ENCODE measurements at places on chromosomes 12 and 14.

- DNase-seq: no peak
Observed at GRCh38 chr12:4386801-4387200, 7.3 kb upstream of the FGF23 start.

DNA sequence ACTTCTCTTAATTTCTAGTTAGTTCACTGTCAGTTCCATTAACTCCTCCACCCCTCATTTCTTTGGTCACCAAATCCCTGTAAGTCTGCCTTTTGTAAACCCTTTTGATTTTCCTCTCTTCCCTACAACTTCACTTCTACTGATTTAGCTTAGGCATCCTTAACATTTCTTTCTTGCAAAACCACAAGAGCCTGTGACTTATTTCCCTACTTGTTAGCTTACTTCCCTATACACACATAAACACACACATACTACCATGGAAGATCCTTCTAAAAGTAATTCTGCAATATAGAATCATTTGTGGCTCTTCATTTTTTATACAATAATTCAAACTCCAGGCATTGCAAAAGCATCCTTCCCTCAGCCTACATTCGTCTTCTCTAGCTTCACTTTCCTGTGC lies 494.3 kb upstream of the USP15 start:
- DNase-seq: no peak

DNA sequence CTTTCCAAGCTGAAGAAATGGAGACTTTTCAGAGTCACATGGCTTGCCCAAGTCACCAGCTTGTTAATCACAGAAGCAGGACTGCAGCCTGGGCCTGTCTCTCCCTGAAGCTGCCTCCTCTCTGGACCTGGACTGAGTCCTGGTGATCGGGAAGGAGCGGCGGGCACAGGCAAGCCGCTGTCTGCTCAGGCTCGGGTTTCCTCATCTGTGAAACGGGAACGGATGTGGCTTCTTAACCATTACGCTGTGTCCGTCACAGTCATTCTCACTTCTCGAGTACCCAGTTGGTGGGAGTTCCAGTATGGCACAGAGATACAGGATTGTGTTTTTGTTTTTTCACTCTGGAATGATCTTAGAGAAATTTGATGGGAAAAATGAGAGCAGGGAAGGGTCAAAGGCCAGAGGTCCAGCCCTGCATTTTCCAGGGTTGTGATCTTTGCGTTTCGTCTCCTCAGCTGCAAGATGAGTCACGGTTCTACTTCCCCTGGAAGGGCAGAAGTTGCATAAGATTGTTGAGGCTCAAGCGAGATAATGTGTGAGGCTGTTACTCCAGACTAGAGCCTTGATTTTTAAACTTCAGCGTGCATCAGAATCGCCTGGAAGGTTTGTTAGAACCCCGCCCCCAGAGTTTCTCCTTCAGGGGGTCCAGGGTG lies 7.6 kb upstream of the LRTM2 start:
- DNase-seq: peak; percentile 55

DNA sequence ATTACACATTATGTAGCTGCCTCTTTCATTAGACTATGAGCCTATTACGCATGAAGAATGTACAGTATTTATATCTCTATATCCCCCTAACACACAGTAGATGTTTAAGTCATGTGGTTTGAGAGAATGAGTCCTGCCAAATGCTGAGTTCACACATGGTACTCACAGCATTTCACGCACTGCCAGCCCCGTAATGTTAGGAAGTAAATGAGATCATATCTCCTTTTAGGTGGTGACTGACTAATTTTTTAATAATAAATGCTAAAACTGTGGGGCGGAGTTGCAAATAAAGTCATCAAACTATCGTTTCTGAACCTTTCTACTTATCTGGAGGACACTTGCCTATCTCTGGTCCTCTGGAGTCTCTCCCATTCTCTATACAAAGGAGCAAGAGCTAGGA lies 343.8 kb downstream of the ADAMTS20 start:
- DNase-seq: no peak

GRCh38 chr14:60815371-60815770 lies 80.8 kb downstream of the MNAT1 start:
- DNase-seq: no peak

GRCh38 chr12:131091976-131092691 lies 138.4 kb downstream of the ADGRD1 start:
- DNase-seq: peak; percentile 30

DNA sequence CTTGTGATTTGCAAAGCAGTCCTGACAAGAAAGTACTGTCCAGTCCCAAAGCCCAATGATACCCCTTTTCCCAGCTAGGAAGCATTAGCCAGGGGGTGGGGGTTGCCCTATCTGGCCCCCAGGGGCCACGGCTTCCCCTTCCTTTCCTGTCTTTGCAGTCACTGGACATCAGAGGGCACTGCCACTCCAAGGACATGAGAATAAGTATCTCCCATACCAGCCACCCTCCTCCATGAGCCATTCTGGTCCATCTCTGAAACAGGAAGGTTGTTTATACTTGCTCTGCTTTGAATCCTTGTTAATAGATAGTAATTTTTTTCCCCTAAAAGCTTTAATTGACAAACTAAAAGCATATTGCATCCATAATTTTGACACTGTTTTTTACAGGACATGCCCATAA lies 29.7 kb downstream of the RBM19 start:
- no peak for DNase-seq

DNA sequence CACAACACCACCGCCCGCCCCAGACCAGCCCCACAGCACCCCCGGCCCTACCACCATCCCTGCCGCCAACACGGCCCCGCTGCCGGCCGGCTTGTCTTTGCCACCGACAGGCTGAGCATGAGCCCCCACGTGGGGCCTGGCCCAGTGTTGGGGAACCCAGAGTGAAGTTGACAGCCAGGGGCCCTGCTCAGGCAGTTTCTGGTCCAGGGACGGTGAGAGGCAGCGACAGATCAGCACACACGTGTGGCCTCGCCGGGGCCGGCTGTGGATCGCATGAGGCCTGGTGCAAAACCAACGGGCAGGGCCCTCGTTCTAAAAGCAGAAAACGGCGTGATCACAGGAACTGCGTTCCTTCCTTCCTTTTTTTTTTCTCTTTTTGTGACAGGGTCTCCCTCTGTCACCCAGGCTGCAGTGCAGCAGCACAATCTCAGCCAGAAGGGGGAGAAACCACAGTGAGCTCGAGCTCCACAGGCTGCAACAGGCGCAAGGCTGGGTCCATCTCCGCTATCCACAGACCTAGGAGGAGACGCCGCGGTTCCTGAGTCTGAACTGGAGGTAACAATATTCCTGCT lies 50.5 kb upstream of the FBRSL1 start:
- no peak for DNase-seq

- DNase-seq: no peak
Observed at GRCh38 chr14:35331605-35332516, 39.7 kb downstream of the PSMA6 start.

GRCh38 chr12:93780101-93780641 lies 103.0 kb downstream of the CRADD start:
- no peak for DNase-seq

DNA sequence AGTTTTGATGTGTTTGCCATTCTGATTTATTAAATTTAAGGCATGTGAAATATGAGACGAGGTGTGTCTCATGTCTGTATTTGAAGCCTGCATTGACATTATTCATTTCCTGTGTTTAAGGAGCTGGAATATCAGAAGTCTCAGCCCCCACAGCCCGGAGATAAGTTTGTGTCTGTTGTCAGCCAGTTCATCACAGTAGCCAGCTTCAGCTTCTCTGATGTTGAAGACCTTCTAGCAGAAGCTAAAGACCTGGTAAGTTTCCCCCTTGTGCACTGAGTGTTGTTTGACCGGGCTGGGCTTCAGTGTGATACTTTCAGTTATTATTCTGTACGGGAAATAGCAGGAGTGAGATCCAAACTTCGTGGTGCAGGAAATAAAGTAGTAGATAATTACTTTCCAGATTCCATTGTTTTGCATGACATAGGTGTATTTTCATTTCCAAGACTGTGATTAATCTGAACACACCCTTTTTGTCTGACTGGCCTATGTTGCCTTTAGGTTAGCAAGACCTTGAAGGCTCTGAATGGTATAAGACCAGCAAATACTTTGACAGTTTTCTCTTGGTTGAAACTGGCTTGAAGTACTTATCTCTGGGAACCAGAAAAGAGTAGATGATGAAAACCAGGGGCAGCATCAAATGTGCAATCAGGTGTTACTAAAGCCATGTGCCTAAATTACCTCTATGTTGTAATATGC lies 101.5 kb downstream of the GPR135 start:
- DNase-seq: no peak

DNA sequence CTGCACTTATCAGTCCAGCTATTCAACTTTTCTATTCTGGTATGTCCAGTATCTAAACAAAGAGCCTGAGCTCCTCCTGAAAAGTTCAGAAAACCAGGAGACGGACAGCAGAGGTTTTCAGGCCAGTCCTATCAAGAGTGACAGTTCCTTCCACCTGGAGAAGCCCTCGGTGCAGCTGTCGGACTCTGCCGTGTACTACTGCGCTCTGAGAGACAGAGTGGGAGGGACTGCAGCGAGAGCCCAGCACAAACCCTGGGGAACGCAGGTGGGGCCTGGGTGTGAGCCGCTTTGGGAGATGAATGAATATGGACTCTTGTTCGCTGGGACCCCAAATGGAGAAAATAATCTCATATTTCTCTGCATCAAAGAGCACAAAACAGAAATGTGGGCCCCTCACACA lies 329.8 kb upstream of the OR4E1 start:
- DNase-seq: no peak

DNA sequence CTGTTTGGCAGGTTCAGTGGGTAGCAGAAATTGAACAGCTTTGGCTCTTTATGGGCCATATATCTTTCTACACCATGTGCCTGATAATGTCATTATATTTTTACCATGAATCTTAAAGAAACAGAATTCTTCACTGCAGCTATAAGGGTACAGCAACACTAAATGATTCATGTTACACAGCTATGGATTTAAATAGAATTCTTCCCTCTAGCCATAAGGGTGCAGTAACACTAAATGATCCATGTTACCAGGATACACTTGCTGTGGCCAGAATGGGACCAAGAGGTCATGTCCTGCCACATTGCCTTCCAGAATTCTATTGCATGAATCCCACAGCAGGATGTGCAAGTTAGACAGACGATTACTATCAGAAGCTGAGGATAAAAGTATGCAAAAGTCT lies 603.9 kb downstream of the FSCB start:
- DNase-seq: no peak

DNA sequence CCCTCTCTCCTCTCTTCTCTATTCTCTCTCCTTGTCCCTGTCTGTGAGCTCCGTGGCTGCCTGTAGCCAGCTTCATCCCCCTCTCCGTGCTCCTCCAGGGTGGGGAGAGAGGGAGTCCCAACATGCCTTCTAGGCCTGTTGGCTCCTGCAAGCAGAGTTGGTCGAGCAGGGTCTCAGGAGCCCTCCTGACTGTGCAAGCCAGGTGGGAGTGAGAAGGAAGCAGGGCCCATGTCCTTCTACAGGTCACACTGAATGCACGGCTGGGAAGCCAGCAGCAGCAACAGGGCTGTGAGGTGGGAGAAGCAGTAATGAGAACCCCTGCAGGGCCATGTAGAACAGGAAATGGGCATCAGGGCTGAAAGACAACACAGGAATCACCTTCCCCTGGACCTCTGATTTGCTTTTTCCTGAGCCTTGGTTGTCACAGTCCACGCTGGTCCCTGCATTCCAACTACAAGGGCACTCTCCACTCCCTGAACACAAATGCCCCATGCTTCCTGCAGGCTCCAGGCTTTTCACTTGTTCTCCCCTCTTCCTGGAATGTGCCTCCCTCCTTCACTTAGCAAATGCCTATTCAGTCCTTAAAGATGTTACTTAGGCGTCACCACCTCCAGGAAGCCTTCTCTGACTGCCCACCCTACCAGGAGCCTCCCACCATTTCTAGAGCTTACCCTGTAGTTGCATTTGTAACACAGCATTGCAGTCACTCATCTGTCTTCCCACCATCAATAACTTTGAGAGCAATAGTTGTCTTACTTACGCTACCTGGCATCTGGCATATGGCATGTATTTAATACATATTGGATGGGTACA lies 51.2 kb downstream of the TSPAN11 start:
- no peak for DNase-seq

- DNase-seq: no peak
Observed at GRCh38 chr12:67439611-67440010, 170.5 kb downstream of the CAND1 start.

DNA sequence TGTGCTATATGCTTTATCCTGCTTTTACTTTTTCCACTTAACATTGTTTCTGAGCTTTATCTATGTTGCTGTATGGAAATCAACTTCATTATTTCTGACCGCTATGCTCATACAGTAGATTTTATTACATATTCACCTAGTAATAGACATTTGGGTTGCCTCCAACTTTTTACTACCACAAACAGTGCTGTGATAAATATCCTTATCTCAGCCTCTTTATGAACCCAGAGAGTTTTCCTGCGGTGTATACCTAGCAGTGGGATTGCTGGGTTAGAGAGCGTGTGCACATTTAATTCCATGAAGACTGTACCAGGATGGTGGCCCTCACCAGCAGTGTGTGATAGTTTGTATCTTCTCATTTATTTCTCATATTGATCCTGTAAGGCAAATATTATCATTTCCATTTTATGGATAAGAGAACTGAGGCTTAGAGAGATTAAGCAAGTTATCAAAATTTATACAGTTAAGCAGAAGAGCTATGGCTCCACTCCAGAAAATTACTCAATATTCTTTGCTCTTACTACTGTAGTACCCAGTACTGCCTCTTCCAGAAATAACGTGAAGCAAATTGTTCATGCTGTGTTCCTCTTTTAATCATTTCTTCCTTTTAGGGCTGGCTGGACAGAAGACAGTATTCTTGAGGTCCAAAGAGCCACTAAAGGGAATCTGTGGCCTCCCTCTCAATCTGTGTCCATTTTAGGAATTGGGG lies 26.3 kb upstream of the CISTR start:
- no peak for DNase-seq

DNA sequence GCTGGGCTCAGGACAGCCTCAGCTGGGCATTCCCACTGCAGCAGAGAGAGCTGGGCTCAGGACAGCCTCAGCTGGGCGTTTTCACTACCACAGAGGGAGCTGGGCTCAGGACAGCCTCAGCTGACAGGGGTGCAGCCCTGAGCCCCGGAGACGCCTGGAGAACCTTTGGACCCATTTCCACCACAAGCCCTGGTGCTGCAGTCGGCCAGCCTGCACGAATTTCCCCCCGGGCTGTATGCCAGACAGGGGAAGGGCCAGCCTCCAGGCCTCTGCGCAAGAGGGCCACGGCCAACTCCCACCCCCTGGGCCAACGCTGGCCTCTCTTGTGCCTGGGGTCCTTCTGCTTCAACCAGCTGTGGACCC lies 2.6 kb upstream of the C14orf180 start:
- DNase-seq: no peak

- DNase-seq: no peak
Observed at GRCh38 chr12:30268041-30268440, 427.6 kb downstream of the IPO8 start.

- DNase-seq: no peak
Observed at GRCh38 chr12:107360033-107360432, 266.7 kb upstream of the CRY1 start.

- no peak for DNase-seq
Observed at GRCh38 chr12:40762072-40762471, 69.8 kb downstream of the CNTN1 start.

GRCh38 chr14:75723716-75724115 lies 62.7 kb downstream of the TTLL5 start:
- no peak for DNase-seq

GRCh38 chr12:76180401-76181277 lies 96.2 kb upstream of the NAP1L1 start:
- DNase-seq: no peak
